ENCODE measurements at places on chromosomes 7 and 10. TPM values are rescaled to one million over a fixed set of nuclear protein-coding genes. Genes with fewer than 3 reads are reported as not detected.

GRCh38 chr7:29207162-29207801 lies 12.7 kb downstream of the CHN2 start:
- no peak for DNase-seq

GRCh38 chr10:64346389-64346788 lies 825.2 kb downstream of the REEP3 start:
- DNase-seq, result no peak

DNA sequence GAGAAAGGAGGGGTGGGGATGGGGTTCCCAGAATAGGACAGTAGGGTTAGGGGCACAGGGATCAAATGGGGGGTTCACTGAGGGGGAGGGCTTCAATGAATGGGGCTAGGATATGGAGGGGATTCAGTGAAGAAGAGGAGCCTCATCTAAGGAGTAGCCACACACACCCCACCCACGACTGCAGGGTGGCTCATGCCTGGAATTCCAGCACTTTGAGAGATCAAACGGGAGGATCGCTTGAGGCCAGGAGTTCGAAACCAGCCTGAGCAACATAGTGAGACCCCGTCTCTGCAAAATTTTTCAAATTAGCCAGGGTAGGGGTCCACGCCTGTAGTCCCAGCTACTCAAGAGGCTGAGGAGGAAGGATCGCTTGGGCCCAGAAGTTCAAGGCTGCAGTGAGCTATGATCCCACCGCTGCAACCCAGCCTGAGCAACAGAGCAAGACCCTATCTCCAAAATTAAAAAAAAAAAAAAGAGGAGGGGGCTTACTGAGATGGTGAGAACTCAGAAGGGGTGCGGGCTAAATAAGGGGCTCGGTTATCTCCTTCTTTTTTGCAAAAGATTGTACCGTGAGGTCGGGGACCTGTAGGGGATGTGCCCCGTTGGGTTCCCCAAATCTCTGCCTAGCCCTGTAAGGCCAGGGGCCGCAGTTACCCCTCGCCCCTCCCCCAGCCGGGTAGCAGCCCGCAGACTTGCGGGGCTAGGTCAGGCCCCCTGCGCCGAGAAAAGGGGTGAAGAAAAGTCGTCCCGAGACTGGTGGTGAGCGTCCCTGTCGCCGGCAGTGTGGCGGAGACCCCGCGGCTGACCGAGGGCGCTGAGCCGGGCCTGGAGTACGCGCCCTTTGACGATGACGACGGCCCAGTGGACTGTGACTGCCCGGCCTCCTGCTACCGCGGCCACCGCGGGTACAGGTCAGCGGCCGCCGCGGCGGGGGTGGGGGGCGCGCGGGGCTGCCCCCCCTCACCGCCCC lies 43.1 kb upstream of the HSPB1 start:
- no peak for DNase-seq

GRCh38 chr7:94174956-94175355 lies 170.8 kb upstream of the BET1 start:
- DNase-seq, result no peak

DNA sequence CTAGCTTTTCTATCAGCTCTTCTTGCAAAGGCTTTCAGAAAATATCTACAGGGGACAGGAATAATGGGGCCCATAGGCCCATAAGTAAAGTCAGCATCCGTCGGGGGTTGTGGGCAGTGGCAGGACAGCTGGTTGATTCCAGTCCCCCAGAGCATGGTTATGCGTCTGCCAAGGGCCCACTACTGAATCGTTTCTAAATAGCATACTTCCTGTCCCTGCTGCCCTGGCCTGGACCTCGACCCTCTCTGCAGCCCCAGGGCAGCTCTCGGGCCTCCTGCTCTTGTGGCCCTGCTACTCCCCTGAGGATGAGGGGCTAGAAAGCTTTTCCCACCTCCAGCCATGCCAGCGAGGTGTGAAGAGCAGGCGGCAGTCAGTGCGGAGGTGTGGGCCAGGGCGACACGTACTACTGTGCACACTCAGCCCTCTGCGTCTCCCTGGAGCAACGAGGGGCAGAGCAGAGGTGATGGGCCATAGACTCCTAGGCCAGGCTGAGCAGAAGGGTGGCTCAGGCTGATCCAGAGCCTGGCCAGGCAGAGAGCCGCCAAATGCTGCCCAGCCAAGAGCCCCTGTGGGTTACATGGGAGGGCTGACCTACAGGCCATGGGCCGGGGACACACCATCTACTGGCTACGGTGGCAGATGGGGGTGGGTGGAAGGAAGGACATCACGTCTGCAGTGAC lies 4.7 kb upstream of the OPN4 start:
- no peak for DNase-seq

- DNase-seq, result no peak
Measured at GRCh38 chr7:732094-732541, 5.0 kb upstream of the PRKAR1B start.

- no peak for DNase-seq
Measured at GRCh38 chr7:47186316-47186715, 395.6 kb downstream of the TNS3 start.

GRCh38 chr7:82945056-82945455 lies 217.6 kb downstream of the PCLO start:
- no peak for DNase-seq

- no peak for DNase-seq
Measured at GRCh38 chr10:24814568-24815313, 91.1 kb upstream of the ARHGAP21 start.

Gene OPALIN
- total RNA-seq, result not detected

Gene GJD4
- not detected for total RNA-seq

Gene LMTK2
- total RNA-seq, result 8.5 TPM
